ENCODE measurements at places on chromosomes 11 and 22.

- no peak for DNase-seq
These were observed at the start of gene HBD for GRCh38 chr11:5234381-5234834. Gene HBD (minus strand): TSS chr11:5234483. CDS start chr11:5234433, 50 bp downstream.

- no peak for DNase-seq
These were observed 19.2 kb downstream of the FAM118A start for GRCh38 chr22:45328822-45329529.

DNA sequence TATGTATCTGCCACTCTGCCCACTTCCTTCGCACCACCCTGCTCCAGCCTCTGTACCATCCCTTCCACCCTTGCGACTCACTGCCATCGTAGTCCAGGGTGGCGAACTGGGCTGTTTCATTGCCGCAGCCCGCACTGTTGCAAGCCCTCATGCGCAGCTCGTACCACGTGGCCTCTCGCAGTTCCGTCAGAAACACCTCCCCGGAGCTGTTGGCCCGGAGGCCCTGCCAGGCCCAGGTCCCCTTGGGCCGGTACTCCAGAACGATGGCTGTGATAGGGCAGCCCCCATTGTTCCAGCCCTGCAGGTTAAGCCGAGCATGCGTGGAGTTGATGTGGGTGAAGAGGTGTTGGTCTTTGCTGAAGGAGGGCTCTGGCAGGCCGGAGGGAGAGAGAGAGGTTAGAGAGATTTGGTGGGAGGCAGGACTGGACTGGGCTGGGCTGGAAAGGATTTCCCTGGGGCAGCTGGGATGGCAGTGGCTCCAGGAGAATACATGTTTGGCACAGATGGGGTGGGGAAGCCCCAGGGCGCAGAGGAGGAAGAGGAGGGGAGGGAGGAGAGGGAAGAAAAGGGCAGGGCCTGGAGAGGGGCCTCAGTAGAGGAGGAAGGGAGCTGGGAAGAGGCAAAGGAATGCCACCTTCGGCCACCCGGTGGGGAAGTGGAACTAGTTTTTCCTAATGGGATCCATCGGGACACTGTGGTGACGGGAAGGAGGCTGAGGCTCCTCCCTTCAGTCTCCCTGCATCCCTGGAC lies 109.6 kb downstream of the CEP164 start:
- DNase-seq = no peak

DNA sequence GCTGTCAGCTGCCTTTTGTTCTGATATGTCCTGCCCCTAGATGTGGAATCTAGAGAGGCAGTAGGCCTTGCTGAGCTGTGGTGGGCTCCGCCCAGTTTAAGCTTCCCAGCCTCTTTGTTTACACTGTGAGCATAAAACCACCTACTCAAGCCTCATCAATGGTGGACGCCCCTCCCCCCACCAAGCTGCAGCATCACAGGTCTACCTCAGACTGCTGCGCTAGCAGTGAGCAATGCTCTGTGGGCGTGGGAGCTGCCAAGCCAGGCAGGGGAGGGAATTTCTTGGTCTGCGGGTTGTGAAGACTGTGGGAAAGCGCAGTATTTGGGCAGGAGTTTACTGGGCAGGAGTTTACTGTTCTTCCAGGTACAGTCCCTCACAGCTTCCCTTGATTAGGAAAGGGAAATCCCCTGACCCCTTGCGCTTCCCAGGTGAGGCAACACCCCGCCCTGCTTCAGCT lies 98.5 kb downstream of the SMCO4 start:
- no peak for DNase-seq

DNA sequence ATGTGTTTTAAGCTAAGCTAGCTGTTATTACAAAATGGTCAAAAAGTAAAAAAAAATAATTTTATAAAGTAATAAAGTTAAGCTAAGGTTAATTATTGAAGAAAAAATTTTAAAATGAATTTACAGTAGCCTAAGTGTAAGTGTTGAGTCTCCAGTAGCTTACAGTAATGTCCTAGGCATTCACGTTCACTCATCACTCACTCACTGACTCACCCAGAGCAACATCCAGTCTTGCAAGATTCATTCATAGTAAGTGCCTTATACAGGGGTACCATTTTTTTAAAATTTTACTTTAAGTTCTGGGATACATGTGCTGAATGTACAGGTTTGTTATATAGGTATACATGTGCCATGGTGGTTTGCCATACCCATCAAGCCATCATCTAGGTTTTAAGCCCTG lies 11.6 kb upstream of the OOSP4B start:
- DNase-seq = no peak

DNA sequence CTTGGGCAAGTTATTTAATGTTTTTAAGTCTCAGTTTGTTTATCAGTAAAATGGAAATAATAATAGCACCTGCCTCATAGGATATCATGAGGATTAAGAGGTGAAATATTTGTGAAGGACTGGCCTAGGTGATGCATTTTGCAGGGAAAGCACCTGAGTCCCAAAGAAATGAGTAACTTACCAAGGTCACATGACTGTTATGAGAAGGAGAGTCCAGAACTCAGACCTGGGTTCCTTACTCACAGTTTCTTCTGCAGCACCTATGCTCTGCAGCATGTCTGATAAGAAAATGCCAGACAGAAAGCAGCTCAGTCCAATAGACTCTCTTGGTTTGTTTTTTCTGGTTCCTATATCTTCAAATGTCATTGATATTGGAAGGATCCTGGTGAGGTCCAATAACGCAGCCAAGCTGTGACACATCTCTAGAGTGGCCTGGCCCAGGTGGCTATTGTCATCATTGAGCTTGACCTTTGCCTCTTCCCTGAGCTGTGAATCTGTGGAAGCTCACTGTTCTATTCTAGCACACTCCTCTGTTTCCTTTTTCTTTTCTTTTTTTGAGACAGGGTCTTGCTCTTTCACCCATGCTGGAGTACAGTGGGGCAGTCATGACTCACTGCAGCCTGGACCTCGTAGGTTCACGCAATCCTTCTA lies 174.7 kb upstream of the NAV2 start:
- no peak for DNase-seq

DNA sequence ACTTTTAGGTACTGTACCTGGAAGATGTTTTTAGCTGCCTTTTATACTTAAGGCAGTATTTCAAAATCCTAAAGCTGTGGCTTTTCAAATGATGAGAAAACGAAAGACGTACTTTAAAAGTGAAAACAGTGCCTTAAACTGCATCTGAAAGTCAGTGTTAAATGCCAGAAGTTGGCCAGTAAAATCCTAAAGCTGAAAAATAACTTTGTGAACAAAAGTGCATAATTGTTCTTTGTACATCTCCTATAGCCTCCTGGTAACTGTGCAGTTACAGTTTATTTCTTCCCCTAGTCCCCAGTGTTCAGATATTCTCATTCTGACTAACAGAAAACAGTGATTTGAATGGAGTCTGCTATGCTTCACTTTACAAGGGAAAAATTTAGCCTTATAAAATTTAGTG lies 6.8 kb downstream of the EED start:
- no peak for DNase-seq

- no peak for DNase-seq
These were observed 53.3 kb downstream of the SMIM38 start for GRCh38 chr11:69209038-69209350.

- no peak for DNase-seq
These were observed 57.9 kb downstream of the UVRAG start for GRCh38 chr11:75872887-75873416.

DNA sequence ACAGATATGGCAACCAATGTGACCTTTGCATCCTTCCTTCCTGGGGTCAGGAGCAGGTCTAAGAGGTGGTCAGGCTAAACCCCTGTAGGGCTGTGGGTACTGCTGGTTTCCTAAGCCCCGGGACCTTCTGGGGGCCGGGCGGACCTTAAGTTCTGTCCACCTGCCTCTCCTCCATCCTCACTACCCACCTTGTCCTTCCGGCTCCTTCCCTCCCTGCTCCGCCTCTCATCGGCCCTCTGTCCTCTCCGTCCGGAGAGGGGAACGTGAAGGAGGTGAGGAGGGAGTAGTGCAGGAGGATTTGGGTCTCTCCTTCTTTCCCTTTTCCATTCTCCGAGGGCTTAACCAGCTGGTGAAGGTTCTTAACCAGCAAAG lies 28.3 kb upstream of the PARVB start:
- DNase-seq = no peak

GRCh38 chr11:62491571-62492329 lies 54.9 kb downstream of the AHNAK start:
- no peak for DNase-seq

- DNase-seq = no peak
These were observed 44.6 kb downstream of the RDX start for GRCh38 chr11:110251836-110252235.

GRCh38 chr11:124075841-124076651 lies 34.9 kb upstream of the OR10G7 start:
- no peak for DNase-seq

- no peak for DNase-seq
These were observed 537 bp downstream of the EP300 start for GRCh38 chr22:41092847-41093411.

DNA sequence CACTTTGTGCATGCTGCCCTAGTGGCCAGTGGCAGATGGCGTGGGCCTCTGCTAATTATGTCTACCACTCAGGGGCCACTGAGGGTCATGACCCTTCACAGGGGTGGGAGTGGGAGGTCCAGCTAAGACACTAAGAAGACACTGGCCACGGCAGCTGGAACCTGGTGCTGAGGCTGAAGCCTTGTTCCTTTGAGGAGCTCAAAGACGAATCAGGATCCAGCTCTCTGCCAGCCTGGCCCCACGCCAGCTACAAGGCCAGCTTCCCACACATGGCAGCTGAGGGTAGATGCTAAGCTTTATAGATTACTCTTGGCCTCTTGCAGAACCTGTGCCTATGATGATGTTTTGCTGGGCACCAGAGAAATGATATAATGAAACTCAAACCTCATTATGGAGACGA lies 226.3 kb downstream of the DSCAML1 start:
- DNase-seq = no peak

- no peak for DNase-seq
These were observed 15.1 kb downstream of the FXYD6 start for GRCh38 chr11:117861151-117862018.

DNA sequence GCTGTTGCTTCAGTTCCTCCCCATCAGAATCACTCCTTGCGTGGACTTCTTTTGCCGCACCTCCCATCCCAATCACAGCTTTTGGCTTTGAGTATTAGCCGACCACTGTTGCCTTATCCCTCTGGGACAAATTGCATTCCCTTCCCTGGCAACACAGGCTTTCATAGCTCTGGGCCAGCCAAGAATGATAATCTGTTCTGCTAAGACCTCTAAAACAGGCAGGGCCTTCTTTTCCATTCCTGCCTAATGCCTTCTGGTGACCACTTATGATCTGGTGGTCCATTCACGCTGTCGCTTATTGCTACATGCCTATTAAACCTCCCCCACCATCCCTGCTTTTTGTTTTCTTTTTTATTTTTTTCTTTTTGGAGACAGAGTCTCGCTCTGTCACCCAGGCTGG lies 9.6 kb downstream of the SEC14L2 start:
- DNase-seq = no peak

GRCh38 chr11:69702239-69702691 lies 1.6 kb downstream of the FGF19 start:
- no peak for DNase-seq

DNA sequence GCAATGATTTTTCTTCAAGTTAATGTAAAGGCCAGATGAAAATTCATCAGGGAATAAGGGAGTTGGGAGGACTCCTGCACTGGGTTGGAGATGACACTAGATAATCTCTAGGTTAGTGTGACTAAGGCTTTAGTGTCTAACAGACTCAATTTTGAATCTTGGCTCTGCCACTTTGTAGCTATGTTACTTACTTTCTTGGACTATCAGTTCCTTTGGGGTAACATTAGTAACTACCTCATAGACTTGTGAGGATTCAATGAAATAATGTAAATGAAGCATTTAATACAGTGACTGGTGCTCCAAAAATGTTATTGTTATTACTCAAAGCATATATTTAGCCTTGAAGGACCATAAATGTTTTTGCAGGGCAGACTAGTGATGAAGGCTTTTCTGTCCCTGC lies 9.6 kb upstream of the CCDC89 start:
- no peak for DNase-seq

GRCh38 chr22:40036591-40037225 lies 42.0 kb downstream of the FAM83F start:
- DNase-seq = peak; percentile 37

DNA sequence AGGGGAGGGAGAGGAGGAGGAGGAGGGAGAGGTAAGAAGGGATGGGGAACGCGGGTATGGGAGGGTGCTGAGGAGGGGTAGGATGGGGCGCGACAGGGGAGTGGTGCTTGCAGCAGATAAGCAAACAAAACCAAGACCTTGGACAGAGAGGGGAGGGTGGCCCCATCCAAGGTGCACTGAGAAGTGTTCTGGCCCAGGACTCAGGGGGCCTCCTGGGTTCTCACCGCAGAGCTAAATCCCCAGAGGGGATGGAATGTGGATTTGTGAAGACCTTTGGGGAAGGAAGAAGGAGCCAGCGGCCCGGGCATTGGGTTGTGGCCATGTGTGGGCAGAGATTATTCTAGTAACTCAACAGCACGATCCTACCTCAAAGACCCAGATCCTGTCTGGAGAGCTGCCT lies 90.9 kb upstream of the LINC01488 start:
- no peak for DNase-seq

GRCh38 chr11:91220476-91221202 lies 997.8 kb upstream of the CHORDC1 start:
- no peak for DNase-seq

DNA sequence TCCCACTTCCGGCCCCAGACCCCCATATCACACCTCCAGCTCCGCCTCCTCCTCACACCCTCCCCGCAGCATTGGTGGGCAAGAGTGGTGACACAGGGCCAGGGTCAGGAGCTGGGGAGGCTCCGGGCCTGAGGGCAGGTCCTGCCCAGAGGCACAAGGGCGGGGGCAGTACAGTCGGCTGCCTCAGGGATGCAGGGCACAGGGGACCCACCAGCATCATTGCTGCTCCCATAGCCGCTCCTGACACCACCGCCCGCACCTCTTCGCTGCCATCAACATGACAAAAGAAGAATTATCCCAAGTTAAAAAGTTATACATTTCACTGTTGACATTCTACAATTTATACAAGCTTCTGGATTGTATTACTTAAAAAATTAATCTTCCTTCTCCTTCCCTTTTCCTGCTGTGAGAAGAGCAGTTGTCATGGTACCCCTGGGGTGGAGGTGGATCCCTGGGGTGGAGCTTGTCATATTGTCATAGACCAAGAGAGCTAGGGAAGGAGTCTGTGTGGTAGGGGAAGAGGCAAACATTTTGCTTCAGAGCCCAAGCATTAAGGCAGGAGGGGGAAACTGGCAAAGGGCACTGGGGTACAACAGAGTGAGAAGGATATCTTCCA lies 4.1 kb downstream of the SBF2 start:
- no peak for DNase-seq

DNA sequence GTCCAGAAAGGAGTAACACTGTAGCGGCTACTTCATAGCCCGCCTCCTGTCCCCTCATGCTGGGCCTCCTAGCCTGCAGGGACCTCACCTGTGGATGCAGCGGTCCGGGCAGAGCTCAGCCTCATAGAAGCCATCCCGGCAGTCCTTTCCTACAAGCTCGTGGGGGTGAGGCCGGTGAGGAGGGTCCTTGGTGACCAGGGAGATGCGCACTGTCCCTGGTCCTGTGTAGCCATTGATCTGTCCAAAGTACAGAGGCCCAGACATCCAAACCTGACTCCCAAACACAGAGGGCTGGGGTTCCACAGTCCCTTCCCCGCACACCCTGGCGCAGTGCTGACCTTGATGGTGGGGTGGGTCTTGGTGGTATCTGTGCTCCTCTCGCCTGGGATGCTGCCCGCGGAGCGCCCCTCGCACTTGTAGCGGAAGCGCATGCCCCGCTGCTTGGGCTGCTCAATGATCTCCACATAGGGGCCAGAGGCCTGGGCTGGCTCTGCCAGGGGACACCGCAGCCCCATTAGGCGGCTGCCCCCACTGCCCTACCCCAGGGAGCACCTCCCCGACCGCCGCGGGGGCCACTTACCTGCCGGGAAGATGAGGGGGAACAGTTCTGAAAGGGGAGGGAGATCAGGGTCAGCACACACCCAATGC lies 993 bp downstream of the RELA start:
- DNase-seq = no peak

GRCh38 chr11:69048031-69048693 lies 570 bp upstream of the TPCN2 start:
- no peak for DNase-seq

Data from stimulated activated CD4-positive, alpha-beta T cell treated with anti-CD3 and anti-CD28 coated beads, Interleukin-1b, Interleukin-23, amount 100 ng/mL, for 4 hours (primary cell).